Urinary bladder (tissue), 4 donors: ENCODE measurements at places on chromosomes 16 and 17.

DNA sequence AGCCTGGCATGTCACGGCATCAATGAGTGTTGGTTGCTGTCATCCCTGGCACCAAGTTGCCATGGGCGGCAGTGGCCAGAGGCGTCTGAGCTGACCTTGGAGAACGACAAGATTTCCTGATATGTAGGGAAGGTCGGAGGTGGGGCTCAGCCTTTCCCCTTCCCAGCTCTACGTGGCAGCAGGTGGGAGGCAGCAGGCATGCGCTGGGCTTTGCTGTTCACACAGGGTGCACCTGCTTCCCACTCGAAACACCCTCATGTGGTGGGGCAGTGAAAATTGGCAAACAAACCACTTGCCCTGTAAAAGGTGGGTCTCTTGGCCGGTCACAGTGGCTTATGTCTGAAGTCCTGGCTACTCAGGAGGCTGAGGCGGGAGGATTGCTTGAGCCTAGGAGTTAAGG is 12.3 kb upstream of the TFAP4 start:
- no peak for DNase-seq

DNA sequence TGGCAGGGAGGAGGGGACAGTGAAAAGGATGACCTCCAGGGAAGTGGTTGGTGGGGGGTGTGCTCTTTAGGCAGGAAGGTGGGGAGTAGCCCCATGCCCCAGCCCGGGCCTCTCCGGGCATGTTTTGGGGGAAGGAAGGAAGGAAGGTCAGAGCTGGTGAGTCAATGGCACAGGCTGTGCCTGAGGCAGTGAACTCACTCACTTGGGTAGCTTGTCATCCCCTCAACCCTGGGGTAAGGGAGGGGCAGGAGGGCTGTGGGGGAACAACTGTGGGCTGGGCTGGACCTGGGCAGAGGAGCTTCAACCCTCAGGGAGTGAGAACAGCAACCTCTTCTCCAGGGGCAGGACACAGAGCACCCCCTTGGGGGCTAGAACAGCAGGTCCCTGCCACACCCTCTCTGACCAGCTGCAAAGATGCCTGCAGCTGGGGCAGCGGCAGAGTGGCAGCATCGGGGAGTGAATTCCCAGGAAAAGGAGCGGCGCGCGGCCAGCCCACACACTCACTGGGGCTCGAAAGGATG is 6.3 kb downstream of the CSF3 start:
- DNase-seq, result no peak

GRCh38 chr17:17989081-17989480 is 16.4 kb downstream of the DRC3 start:
- no peak for DNase-seq

GRCh38 chr17:2259769-2260536 is 43.6 kb downstream of the SMG6 start:
- DNase-seq, result no peak

DNA sequence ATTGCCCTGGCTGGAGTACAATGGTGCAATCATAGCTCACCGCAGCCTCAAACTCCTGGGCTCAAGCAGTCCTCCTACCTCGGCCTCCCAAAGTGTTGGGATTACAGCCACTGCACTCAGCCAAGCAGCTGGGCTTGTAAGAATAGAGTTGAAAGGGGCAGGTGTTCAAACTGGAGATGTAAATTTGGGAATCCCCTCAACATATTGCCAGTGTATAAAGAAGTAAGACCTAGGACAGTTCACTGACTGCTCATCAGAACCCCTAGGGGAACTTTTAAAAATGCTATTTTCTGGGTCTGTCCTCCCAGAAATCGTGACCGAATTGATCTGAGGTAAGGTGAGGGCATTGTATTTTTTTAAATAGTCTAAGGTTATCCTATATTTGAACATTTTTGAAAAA is 8.9 kb upstream of the DNAJA2 start:
- no peak for DNase-seq

- no peak for DNase-seq
These were observed 284.5 kb downstream of the MAF start for GRCh38 chr16:79316004-79316458.

DNA sequence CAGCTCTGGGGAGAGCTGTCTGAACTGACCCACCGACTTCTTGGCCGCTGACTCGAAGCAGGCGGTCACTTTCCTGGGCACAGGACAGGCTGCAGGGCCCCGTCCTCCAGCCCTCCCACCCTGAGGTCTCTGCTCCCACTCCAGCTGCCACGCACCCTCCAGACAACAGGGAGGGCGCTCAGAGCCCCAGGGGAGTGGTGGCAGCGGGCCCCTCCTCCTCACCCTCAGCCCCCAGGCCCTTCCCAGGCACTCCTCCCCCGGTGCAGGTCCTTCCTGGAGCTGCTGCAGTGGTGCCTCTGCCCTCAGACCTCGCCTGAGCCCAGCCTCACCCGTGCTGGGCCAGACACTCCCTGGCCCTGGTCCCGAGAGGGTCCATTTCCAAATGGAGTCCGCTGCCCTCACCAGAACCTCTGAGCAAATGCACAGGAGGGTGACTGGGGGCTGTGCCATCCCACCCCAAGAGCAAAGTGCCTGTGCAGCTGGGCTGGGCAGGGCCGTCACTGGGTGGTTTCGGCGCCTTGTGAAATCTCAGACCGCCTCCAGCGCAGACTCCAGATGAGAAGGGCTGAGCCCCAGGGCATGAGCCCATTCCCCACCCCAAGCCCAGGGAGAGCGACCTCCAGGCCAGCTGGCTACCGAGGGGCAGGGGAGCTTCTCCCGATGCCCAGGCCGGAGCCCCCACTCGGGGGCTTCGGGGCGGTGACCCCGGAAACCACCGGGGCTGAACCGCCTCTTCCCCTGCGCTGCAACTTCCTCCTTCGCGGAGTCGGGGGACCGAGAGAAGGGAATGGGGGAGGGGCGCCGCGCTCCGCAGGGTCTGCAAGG is 717 bp downstream of the CYBA start:
- no peak for DNase-seq

GRCh38 chr16:49520492-49521038 is 147.0 kb downstream of the C16orf78 start:
- DNase-seq, result no peak

GRCh38 chr16:47728205-47728604 is 267.1 kb downstream of the PHKB start:
- DNase-seq, result no peak

DNA sequence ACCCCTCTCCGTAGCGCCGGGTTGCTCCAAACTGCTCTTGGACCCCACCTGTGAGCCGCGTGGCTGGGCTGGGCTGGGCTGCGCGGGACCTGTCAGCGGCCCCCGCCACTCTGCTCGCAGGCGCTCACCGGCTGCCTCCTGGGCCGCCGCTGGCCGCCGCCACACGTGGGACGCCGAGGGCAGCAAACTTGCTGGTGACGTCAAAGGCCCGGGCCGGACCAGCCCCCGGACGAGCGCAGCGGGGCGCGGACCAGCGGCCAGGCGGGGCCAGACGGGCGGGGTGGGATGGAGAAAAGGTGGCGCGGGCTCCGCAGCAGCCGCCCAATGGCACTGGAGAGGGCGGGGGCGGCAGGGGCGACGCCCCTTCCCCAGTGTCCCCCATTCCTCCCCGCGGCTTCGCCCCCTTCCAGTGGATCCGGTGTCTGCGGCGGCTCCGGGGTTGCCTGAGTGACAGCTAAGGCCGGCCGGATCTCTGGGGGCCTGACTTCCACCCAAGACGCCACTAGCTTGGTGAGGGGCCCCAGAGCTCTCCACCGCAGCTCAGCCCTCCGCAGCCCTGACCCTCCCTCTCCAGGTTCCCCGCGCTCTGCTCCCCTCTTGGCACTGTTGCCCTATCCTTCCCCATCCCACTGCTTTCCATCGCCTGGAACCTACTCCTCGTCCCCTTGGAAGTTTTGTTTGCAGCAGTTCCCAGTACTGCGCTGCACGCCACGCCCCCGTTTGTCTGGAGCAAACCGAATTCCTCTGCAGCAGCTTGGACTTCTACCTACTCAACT is at the start of gene HS3ST3A1:
Gene HS3ST3A1 (minus strand): TSS at position 154 of the 776 bp plus-strand sequence. CDS start 800 bp downstream, outside the sequence.
- DNase-seq, result no peak

GRCh38 chr16:65318590-65319257 is 196.9 kb upstream of the CDH11 start:
- no peak for DNase-seq

- DNase-seq, result no peak
These were observed 97.9 kb downstream of the HS3ST3B1 start for GRCh38 chr17:14398766-14399165.

- no peak for DNase-seq
These were observed 10.3 kb downstream of the RETREG3 start for GRCh38 chr17:42598905-42599304.

- DNase-seq, result no peak
These were observed 1327.5 kb upstream of the CDH8 start for GRCh38 chr16:63363738-63364137.

DNA sequence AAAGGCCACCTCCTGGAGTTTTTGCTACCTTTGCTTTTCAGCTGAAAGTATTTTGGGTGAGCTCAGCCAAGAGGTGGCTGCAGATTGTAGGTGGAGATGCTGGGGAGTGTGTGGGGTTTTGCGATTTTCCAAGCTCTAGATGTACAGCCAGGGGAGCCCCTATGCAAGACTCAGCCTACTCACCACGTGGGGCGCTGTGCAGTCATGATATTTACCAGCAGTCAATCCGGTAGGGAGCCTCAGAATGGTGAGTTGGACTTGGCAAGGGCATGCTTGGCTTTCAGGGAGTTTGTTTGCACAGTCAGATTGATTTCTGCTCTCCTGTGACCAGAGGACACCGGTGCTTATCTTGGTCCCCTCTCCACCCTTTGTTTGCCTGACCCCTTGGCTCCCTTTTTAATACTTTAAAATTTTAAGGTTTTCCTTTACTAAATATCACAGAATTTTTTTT is 175.3 kb downstream of the UTP18 start:
- DNase-seq, result no peak

DNA sequence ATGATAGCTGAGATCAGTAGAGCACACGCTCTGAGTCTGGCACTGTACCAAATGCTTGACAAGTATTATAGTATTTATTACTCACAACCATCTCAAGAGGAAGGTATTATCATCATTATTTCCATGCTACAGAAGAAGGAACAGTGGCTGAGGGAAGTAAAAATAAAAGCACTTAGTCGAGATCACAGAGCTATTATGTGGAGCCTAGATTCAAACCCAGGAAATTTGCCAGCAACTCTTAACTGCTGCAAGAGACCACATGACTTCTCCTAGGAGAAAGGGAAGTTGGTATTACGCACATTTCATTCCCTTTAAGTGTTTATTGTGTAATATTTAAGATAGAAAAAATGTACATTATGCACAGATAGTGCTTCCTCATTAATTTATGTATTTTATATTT is 1.0 kb upstream of the RHOT1 start:
- DNase-seq, result peak; percentile 43

GRCh38 chr17:67902511-67903231 is 77.4 kb downstream of the BPTF start:
- no peak for DNase-seq

DNA sequence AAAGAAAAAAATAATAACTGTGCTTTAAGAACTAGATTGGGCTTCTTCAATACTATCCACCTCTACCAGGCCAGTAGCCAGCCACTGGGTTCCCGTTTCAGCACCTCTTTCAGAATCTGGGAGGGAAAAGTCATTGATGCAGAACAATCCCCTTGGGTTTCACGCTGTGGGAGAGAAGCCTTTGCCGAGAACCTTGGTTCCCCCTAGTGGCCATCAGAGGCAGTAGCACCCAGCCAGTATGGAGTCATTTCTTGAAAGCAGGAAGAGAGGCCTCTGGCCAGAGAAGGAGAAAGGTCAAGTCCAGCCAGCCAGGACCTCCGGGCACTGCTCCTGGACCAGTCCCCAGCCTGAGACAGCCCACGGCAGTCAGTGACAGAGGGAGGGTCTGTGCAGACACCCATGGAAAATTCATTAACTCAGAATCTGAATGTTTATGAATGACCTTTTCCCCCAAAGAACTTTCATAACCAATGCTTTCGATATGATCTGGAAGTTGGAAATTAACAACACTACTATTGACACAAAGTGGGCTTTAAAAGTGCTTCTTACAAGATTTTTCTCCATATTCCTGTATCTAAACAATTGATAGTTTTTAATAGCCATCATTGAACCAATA is 51.2 kb upstream of the CDH5 start:
- peak; percentile 42 for DNase-seq

DNA sequence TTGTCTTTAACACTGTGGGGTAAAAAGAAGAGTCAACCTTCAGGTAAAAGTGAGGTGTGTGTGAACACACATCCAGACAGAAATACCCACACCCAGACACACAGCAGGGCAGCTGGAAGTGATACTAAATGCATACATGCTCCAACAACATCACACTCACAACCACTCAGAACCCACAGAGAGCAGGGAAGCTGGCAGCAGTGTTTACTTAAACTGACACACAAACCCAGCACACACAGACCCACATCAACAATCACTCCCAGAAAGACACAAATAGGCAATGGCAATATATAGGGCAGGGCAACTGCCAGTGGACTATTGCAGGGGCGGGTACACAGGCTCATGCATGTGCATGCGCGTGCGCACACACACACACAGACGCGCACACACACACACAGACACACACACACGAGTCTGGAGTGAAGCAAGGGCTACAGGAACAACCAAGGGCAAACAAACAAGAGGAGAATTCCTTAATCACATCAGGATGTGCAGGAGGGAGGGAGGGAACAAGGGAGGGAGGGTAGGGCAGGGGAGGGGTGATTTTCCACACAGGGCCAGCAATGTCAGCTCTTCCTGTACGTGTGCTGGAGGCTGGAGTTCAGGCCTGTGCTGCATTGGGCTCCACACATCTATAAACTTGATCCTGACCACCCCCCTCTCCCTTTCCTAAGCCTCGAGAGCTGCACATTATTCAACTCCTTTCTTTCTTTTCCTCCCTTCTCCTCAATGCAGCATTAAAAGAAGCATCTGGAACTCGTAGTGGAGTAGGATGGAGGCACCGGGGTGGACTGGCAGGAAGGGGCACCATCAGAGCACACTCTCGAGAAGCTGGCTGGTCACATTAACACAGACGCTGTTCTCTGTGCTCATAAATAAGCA is 30.1 kb downstream of the HIC1 start:
- DNase-seq, result no peak

GRCh38 chr16:48497932-48498768 is 111.8 kb downstream of the N4BP1 start:
- no peak for DNase-seq

GRCh38 chr17:34403006-34403405 is 40.0 kb upstream of the CCL1 start:
- DNase-seq, result no peak

GRCh38 chr17:81454473-81454872 is 58.1 kb downstream of the ACTG1 start:
- DNase-seq, result no peak

DNA sequence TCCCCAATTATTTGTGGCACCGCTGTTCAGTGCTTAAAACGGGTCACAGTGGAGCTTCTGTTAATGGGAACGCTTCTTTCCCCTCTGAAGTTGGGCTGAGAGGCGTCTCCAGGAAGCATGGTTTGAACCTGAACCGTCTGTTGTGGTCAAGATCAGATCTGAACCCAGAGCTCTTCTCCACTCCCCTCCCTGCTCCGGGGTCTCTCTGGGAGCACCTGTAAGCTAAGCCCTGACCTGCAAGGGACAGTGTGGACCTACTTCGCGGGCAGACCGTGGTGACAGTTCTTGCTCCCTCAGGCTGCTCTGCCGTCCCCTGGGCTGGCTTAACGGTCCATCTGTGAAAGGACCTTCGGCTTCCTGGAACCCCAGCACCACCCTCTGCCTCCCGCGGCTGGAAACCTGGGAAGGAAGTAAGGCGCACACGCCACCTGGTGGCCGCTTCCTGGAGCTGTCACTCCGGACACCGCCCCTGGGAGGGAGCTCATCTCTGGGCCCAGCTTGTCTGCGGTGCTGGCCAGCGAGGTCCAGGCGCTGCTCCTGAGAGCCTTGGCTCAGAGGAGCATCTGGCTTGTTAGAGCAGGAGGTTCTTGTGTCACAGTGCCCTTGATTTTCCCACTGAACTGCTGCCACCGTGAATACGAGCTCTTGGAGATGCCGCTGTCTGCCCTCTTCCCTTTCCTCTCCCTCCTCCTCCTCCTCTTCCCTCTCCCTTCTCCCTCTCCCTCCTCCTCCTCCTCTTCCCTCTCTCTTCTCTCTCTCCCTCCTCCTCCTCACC is 518.5 kb upstream of the EEF2KMT start:
- peak; percentile 21 for DNase-seq
